ENCODE measurements at places on chromosomes 11 and 22.

DNA sequence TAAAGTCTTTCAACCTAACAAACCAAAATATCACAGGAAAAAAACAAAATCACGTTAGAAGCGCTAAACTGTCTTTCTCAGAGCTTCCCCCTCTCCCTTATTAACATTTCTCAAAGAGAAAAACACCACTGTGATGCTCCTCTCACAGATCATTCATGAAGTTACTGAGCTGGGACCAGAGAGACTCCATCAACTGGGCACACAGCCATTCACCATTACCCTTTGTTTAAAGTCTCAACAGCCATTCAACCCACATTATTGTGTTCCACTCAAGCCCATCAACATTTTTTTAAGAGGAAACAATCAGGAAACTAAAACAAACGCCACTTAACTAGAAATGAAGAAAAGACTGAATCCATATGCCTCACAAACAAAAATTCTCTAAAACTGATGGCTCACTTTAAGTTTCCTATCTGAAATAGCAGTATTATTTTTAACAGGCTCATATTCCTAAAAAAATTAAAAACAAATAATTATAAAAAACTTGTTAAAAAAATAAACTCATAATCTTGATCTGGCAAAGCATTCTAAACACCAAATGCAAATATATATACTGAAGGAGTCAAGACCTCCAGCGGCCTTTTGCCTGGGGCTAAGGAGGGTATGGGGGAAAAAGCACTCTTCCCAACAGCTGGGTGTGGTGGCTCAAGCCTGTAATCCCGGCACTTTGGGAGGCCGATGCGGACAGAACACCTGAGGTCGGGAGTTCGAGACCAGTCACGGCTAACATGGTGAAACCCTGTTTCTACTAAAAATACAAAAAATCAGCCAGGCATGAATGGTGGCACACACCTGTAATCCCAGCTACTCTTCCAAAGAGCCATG is 14.0 kb downstream of the CELF1 start:
- no peak for DNase-seq

GRCh38 chr11:24965748-24966147 is 468.9 kb downstream of the LUZP2 start:
- no peak for DNase-seq

GRCh38 chr11:45180179-45180847 is 33.9 kb downstream of the PRDM11 start:
- DNase-seq, result no peak

- no peak for DNase-seq
These were observed 6.8 kb downstream of the CRYBB1 start for GRCh38 chr22:26610996-26611395.

DNA sequence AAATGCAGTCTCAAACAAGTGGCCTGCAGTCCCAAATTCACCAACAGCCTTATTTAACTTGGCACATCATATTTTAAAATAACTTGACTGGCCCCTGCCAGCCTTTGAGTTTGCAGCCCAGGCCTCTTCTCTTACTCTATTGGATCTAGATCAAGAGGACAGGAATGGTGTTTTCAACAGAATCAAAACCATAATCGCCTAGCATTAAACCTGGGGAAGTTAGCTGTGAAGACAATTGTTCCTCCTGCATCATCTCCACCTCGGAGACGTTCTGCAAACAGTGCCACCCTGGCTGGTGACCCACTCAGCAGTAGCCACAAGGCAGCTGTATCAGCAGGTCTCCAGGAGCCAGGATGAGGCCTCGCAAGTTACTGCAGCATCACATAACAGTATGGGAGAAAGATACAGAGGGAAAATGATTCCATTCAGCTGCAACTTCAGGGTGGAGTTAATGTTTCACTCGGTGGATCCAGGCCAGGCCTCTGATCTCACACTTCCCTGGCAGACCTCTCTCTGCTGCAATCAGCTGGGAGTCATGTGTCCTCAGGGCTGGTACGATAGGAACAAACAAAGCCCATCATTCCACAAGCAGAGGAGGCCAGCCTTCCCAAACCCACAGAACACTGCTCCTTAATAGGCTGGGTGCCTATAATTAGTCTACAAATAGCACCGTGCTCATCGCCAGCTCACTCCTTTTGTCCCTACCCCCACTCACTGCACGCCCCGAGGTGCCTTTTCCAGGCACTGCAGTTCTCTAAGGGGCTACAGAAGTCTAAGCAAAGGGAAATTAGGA is 18.6 kb upstream of the SCN2B start:
- no peak for DNase-seq

GRCh38 chr11:119316016-119316728 is 758 bp downstream of the MCAM start:
- DNase-seq, result no peak

DNA sequence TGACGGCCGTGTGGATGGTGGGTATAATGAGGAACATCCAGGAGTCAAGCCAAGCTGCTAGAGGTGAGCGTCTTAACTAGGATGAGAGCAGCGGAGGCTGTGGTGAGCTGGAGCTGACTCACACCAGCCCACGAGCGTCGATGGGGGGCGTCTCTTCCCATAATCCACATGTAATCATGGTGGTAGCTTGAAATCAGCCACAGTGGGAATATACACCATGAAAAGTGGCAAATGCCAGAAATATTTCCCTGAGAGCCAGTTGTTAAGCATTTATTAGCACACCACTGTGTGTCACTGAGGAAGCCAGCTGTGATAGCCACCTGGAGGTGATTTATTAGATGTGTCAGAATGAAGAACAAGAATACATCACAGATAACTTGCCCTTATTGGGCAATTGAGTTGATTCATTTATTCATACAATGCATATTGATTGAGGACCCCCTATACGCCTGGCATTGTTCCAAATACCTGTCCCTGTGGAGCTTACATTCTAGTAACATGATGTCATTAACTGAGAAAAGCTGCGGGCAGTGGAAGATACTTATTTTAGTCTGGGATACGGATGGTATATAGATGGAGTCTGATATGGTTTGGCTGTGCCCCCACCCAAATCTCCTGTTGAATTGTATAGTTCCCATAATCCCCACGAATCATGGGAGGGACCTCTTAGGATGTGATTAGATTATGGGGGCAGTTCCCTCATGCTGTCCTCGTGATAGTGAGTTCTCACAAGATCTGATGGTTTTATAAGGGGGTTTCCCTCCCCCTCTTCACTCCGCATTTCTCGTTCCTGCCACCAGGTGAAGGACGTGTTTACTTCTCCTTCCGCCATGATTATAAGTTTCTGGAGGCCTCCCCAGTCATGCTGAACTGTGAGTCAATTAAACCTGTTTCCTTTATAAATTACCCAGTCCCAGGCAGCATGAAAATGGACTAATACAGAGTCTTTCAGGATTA is 473.4 kb downstream of the METTL15 start:
- no peak for DNase-seq

GRCh38 chr11:118895093-118896039 is 11.7 kb downstream of the CXCR5 start:
- no peak for DNase-seq

- no peak for DNase-seq
These were observed 85.3 kb upstream of the GAL start for GRCh38 chr11:68598816-68599653.

DNA sequence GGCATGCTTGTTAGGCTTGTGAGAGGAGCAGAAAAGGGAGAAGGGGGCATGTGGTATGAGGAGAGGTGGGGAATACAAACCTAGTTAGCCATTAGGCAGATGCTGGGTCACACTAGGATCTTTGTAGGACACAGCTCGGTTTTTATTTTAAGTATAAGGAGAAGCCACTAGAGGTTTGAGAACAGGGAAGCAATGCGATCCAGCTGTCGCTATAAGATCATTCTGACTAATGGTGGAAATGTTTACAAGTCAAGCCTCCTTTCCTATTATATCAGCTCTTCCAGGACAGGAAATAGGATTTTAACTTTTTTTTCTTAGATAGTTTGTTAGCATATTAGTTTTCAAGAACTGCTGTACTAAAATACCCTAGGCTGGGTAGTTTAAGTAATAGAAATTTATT is 609.9 kb downstream of the INSC start:
- DNase-seq, result no peak

- DNase-seq, result no peak
These were observed 6.9 kb downstream of the KMT5B start for GRCh38 chr11:68206211-68206610.

DNA sequence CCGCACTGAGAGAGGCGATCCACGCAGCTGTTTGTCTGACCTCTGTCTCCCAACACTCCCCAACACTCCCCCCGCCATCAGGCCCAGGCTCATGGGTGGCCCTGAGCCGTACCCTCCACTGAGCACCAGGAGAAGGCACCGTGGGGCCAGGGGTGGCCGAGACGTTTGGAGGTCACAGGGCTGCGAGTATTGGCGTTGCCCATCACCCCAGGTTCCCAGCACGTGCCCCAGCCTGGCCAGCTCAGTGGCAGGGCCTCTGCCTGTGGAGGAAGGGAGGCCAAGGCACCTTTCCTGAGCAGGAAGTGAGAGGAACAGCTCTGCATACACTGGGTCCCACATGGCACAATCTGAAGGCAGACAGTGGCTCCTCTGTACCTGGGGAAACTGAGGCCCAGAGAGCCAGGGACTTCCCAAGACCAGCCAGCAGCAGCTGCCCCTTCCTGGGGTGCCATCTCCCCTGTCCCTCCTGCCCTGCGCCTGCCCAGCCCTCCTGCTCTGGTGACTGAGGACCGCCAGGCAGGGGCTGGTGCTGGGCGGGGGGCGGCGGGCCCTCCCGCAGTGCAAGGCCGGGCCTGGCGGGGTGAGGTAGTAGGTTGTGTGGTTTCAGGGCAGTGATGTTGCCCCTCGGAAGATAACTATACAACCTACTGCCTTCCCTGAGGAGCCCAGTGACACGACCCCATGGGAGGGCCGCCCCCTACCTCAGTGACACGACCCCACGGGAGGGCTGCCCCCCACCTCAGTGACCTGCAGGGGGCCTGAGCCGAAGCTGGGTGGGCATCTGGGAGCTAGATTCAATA is 37.0 kb upstream of the PPARA start:
- no peak for DNase-seq

- peak; percentile 55 for DNase-seq
These were observed 7.8 kb upstream of the ACR start for GRCh38 chr22:50730013-50730891.

- no peak for DNase-seq
These were observed 22.3 kb downstream of the LRRC74B start for GRCh38 chr22:21067901-21068680.

DNA sequence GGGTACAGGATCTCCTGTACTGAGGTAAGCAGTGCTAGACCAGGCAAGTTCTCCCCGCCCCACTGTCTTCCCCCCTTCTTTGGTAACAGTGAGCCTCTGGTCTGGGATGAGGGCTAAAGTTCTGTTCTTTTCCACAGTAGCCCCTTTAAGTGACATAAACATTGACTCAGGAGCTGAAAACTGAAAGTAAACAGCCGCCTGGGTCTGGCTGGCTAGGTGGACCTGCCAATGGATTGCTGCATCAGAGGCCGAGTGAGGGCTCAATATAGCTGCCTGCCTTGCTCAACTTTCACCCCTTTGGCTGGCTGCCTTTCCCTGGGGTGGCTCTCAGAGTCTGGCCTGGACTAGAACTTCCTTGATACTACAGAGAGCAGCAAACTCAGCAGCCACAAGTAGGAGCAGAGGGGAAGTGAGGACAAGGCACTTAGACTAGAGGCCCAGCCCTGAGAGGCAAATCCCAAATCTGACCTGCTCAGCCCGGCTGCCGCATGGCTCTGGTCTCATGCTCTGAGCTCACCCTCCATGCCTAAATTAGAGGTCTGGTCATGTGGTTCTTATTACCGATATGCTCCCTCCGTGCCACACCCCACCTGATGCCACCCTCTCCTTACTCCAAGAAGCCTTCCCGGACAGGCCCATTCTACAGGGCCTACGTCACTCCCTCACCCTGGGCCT is 9.6 kb upstream of the UCP3 start:
- no peak for DNase-seq

- no peak for DNase-seq
These were observed 158.5 kb downstream of the CCDC34 start for GRCh38 chr11:27204529-27204928.

GRCh38 chr11:22477312-22477711 is 139.1 kb downstream of the SLC17A6 start:
- no peak for DNase-seq

DNA sequence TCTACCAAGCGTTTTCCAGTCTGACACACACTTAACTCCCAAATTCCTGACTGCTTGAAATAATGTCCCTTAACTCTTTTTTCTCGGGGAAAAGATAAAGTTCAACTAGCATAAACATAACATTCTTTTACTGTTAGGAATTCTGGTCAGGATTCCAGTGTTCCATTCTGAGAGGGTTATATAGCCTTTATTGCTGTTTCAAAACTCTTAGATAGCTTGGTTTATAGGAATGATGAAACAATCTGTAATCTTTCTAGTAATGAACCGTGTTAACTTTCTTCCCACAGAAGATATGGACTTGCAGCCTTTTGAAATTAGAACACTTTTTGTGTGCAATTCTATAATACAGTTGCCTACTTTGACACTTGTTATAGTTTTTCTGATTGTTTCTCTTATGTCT is 8.6 kb downstream of the REXO2 start:
- DNase-seq, result no peak

- DNase-seq, result no peak
These were observed 28.6 kb downstream of the PTPRJ start for GRCh38 chr11:48008951-48009270.

GRCh38 chr11:99822846-99823565 is 802.3 kb downstream of the CNTN5 start:
- DNase-seq, result no peak

- no peak for DNase-seq
These were observed 26.7 kb downstream of the PARVG start for GRCh38 chr22:44207173-44207980.

DNA sequence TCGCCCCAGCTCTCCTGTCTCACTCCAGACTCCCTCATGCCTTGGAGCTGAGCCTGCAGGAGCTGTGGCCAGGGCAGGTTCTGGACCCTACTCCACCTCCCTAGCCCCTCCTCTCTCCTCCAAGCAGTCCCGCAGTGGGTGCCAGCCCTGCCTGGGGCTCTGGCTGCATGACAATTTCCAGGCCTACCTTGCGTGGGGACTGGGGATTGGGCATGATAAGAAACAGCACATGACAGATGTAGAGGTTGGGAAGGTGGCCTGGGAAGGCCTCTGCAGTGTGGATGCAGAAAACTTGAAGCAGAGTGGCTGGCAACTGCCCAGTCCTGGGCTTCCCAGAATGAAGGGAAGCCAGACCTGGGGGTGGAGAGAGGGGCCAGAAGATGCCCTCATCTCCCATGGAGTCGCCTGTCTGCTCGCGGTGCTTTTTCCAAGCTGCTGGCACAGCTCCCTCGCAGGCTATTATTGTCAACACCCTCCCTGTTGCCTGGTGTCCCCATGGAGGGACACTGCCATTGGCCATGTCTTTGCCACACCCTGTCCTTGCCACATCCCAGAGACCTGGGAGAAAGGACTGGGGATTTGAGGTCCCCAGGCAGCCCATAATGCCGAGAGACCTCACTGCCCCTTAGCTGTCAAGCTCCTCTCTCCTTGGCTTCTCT is 48.9 kb upstream of the CDON start:
- DNase-seq, result no peak
